Activated naive CD4-positive, alpha-beta T cell treated with anti-CD3 and anti-CD28 coated beads, Interleukin-2, amount 50 U/mL, for 72 hours (primary cell): ENCODE measurements at places on chromosomes 4 and X.

DNA sequence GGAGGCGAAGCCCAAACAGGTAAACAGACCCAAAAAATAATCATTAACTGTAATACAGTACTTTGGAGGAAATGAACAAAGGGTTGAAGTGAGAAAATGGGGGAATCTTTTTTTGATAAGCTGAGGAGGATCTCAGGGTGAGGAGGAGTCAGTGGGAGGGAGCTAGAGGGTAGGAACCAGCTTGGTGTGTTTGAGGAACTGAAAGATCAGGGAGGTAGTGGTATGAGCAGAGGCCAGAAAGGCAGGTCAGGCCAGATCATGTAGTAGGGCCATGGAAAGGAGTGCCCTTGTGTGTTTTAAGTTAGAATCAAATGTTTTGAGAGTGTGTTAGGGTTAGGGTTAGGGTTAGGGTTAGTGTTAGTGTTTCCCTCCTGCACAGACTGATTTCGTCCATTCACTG, 48.8 kb downstream of the PPP2R2C start:
- DNase-seq: no peak

DNA sequence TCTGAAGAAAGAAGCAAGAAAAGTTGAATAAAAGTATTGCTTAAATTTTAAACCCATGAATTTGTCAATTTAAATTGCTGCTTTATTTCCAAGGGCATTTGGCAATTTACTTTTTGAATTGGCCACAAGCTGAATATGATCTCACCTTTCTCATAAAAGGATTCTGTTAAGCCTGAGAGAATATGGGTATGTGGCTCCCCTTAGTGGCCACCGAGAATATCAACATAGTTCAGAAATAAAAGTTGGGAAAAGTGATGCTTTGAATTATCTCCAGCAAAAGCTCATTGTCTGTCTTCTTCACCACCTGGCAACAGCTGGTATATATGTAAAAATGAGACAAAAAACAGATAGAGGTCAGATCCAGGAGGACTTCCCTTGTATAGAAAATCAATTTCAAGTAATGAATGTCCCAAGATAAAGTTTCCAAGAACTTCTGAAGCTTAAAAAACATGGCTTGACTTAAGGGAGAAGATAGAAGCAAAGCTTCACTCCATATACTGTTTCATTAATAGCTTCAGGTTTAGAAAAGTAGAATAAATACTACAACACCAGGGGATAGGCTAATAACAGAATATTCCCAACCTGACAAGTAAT, 290.7 kb upstream of the FAM241A start:
- peak; percentile 6 for DNase-seq

DNA sequence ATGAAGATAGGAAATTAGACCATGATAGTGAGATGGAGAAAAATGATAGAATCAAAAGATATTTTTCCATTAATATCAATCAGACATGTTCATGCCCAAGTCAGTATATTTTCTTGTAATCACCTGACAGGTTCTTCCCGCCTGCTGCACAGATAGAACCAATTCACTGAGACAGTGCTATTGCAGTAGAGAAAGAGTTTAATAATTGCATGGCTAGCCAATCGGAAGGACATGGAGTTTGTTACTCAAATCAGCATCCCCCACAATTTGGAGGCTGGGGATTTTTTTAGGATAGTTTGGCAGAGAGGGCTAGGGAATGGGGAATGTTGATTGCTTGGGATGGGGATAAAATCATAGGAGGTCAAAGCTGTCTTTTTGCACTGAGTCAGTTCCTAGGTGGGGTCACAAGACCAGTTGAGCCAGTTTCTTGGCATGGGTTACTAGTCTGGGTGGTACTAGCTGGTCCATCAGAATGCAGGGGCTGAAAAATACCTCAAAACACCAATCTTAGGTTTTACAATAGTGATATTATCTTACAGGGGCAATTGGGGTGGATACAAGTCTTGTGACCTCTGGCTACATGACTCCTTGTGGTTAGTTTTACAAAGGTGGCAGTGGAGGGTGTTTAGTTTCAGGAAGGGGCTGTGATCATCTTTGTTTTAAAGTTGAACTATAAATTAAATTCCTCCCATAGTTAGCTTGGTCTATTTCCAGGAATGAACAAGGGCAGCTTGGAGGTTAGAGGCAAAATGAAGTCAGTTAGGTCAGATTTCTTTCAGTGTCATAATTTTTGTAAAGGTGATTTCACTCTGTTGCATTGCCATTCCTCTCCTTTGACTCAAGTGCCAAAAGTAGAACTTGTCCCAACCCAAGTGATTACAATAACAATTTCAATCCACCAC, 100.3 kb upstream of the PDE5A start:
- DNase-seq: no peak

DNA sequence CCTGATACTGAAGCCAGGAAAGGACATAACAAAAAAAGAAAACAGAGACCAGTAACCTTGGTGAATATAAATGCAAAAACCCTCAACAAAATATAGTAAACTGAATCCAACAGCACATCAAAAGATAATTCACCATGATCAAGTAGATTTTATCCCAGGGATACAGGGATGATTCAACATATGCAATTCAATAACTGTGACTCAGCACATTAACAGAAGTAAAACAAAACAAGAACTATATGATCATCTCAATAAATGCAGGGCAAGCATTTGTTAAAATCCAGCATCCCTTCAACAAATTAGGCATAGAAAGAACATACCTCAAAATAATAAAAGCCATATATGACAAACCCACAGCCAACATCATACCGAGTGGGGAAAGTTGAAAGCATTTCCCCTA, 112.0 kb downstream of the HHIP start:
- no peak for DNase-seq

- DNase-seq: no peak
Measured at GRCh38 chr4:173181848-173182247, 13.2 kb downstream of the GALNT7 start.

DNA sequence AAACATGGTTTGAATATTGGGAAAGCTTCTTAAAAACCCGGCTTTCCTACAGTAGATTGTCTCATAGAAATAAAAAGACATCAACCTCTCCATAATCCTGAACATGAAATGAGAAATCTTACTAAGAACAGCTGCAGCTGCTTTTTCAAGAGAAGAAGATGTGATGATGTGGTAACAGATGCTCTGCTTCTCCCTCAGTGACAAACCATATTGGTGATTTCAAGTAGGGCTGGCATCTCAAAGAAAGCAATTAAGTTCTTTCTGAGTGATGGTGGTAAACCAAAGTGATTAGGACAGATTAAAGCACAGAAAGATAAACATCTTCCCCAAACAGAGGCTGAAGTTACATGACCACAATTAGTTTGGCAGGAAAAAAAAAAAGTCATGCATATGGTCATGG, 1477.7 kb downstream of the RAPGEF2 start:
- DNase-seq: no peak

- no peak for DNase-seq
Measured at GRCh38 chr4:183195534-183195933, 96.5 kb downstream of the WWC2 start.

GRCh38 chr4:143986180-143986579, 33.0 kb downstream of the GYPB start:
- no peak for DNase-seq

DNA sequence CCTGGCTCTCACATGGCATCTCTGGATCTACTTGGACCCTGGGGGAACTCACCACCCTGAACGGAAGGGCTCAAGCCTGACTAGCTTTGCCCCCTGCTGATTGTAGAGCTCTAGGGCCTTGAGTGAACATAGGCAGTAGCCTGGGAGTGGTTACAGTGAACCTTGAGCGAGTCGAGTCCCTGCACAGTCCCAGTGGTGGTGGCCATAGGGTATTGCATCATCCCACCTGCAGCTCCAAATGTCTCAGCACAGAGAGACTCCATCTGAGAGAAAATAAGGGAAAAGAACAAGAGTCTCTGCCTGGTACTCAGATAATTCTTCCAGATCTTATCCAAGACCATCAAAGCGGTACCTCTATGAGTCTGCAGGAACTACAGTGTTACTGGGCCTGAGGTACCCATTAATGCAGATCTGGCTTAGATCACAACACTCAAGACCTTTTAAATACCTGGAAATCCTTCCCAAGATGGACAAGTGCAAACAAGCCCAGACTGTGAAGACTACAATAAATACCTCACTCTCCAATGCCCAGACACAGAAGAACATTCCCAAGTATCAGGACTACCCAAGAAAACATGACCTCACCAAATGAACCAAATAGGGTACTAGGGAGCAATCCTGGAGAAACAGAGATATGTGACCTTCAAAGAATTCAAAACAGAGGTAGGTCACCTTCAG, 167.5 kb upstream of the TET2 start:
- DNase-seq: no peak

DNA sequence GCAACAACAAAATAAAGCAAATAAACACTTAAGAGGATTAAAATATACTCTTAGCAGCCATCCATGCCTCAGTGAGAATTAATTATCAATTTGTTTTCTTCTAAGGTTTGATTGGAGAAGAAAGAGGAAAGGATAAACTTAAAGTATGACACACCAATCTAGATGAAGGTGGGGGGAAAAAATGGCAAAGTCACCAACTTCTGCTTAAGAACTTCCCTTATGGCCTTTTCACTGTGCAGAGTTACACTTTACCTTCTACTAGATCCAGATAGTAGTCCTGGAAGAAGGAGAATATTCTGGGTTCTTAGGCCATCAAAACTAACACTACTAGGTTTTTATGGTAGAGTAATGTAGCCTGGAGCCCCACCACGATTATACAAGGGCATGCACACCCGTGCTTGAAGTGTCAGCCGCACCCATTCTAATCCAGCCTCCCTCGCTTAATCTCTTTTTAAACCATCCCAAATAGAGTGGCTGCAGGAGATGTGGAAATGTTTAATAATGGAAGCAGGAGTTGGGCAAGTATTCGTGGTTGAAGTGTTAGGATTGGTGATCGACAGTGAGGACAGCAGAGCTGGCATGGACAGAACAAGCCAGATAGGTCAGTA, 14.1 kb downstream of the ENPEP start:
- no peak for DNase-seq

GRCh38 chr4:21415728-21416127, 532.8 kb downstream of the KCNIP4 start:
- no peak for DNase-seq

GRCh38 chr4:37666625-37667071, 19.5 kb downstream of the RELL1 start:
- DNase-seq: peak; percentile 15

- no peak for DNase-seq
Measured at GRCh38 chr4:68572653-68573170, 3.4 kb downstream of the UGT2B17 start.

GRCh38 chrX:128927363-128927762, 595.9 kb downstream of the SMARCA1 start:
- DNase-seq: no peak

GRCh38 chrX:68978255-68978654, 149.4 kb downstream of the EFNB1 start:
- no peak for DNase-seq

- DNase-seq: no peak
Measured at GRCh38 chr4:65046192-65047133, 623.8 kb downstream of the EPHA5 start.

- no peak for DNase-seq
Measured at GRCh38 chr4:1172971-1173757, 781 bp upstream of the SPON2 start.

- DNase-seq: no peak
Measured at GRCh38 chr4:174012135-174012885, 271.2 kb downstream of the FBXO8 start.

GRCh38 chr4:476501-476900, 22.5 kb downstream of the ZNF721 start:
- no peak for DNase-seq

DNA sequence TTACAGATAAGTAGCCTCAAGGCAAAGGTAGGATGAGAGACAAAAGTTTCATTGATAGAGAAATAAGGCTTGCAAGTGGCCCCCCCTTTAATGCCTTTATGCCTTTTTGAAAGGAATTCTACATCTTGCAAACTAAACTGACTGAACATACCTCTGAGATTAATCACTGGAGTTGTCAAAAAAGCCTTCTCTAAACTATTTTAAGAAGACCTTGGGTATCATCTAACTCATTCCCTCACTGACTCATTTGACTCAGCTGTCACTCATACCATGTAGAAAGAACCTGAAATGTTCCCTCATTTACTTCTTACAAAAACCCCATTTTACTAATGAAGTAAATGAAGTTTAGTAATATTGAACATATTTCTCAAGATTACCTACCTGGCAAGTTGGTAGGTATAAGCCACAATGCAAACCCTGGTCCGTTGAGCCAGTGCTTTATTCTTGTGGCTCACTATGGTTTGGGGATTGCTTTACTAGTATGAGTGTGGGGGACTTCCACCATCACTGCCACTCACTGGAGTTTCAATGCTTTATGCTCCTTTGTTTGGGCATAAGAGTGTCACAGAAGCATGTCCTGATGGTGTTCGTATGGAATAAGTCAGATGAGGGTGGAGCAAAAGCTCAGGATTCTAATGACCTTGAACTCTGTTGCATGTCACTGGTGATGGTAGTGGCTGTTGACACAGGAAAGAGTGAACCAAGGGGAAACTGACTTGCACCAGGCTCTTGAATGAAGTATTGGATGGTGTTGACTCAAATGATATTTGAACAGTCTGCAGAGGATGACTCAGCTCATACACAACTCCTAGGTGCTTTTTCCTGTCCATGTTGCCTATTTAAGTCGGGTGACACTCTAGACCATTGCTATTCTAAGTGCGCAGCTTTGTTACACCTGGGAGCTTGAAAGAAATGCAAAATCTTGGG, 305.5 kb upstream of the EMCN start:
- no peak for DNase-seq

DNA sequence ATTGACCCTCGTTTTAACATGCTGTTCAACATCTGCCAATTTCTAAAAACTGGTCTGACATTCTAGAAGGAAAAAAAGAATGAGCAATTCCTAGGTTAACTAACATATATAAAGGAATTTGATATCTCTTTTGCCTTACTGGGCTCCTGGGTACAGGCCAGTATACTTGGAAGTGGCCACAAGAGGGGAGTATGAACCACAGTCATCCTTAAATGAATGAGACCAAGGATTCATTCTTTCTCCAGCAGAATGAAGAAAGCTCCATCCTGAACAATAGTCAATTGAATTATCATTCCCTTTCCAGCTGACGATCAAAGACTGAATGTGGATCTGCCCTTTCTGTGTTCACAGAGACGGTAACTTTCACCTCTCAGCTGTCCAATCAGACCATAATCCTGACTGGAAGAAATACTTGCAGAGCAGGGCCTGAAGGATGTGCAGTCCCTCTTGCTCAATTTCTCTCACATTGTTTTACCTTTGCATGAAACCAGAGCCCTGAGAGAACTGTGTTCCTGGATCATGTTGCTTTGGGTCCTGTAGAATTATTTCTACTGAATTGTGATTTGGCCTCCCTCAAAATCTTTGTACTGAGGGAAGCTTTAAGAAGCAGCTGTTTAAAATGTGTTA, 14.8 kb upstream of the SPARCL1 start:
- DNase-seq: no peak

DNA sequence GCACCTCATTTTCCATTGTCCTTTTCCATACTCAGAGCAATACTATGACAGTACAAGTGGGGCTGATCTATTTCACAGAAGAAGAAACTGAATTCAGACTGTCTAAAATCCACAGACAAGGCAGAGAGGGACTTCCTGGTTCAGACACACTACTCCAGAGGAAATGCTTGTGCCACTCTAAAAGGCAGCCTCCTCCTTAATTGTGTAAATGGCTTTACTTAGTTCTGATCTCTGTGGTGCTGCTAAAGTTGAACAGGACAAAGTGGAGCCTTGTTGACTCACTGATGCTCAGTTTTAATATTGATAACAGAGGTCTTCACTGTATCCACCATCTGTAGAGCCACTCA, 122.4 kb downstream of the KIT start:
- no peak for DNase-seq
